ENCODE measurements at places on chromosomes 7 and 10.

GRCh38 chr10:13961097-13961496, 369.6 kb downstream of the FRMD4A start:
- DNase-seq: no peak

GRCh38 chr10:95458871-95459270, 102.3 kb downstream of the SORBS1 start:
- no peak for DNase-seq

- no peak for DNase-seq
Measured at GRCh38 chr10:121096617-121097431, 245.7 kb downstream of the WDR11 start.

GRCh38 chr10:3139216-3139910, 33.2 kb downstream of the PITRM1 start:
- no peak for DNase-seq

DNA sequence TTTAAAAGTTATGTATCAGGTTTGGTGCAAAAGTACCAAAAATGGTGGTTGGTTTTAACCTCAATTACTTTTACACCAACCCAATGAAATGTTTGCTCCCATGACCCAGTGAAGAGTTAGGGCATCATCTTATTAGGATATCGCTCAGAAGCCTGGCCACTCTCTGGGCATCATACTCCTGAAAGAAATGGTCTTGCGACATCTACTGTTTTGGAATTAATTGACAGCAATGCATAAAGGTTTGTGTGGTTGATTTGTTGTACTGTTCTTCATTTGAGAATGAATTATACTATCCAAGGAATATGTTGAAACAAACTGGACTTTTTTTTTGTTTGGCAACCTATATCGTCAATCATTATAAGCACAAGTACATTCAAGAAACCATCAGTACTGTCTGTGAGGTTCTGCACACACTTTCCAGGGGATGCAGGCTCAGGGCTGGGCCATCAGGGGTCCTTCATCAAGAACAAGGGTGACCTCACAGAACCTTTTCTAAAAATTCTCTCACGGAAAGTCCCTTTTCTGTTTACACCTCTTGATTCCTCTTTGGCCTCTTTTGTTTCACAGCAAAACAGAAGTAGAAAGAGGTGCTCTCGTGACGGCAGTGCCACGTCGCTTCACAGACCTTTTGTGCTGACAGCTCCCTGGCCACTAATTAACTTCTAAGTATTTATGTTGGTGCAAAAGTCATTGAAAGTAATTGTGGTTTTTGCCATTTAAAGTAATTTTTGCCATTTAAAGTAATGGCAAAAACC, 117.2 kb upstream of the KLF6 start:
- DNase-seq: peak; percentile 30

DNA sequence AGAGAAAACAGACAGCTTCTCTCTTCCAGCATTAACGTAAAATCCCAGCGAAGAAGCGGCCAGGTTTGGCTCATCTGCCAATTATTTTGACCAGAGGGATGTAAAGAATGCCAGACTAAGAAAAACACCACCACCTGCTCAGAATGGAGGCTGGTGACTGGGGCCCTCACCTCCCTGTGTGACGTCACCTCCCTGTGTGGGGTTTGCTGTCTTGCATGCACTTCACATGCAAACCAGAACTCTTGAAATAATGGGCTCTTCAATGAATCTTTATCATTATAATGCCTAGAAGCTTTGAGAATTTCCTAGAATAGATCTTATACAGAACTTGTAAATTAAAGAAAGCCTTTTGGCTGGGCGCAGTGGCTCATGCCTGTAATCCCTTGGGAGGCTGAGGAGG, 101.8 kb upstream of the WAC start:
- no peak for DNase-seq

DNA sequence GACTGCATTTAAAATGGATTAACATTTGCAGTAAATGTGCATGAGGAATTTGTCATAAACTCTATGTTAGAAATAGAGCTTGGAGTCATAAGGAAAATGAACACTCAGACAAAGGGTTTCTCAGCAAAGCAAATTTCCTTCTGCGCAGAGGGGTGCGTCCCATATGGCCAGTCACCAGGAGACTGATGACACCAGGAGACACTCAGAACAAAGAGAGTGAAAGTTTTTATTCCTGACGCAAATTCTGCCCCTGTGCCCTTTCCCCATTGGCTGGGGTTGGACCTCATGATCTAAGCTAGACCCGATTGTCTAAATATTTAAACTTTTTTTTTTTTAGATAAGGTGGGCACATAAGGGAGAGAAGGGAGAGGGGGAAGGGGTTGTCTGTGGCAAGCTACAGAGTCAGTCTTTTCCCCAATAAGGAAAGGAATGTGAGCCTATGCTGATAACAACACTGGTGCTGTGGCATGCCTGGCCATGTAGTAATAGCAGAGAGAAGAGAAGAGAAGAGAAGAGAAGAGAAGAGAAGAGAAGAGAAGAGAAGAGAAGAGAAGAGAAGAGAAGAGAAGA, 202.0 kb downstream of the POM121L12 start:
- DNase-seq: no peak

All from stimulated activated CD4-positive, alpha-beta T cell treated with anti-CD3 and anti-CD28 coated beads, Interleukin-2, amount 100 ng/mL, for 24 hours (primary cell).